ENCODE measurements at places on chromosomes 3 and 15.

- no peak for DNase-seq
These were observed 1.4 kb upstream of the KBTBD8 start for GRCh38 chr3:66996696-66997095.

GRCh38 chr3:48187301-48187578 lies 977 bp downstream of the CDC25A start:
- no peak for DNase-seq

GRCh38 chr3:12294885-12295580 lies 6.2 kb downstream of the PPARG start:
- no peak for DNase-seq

DNA sequence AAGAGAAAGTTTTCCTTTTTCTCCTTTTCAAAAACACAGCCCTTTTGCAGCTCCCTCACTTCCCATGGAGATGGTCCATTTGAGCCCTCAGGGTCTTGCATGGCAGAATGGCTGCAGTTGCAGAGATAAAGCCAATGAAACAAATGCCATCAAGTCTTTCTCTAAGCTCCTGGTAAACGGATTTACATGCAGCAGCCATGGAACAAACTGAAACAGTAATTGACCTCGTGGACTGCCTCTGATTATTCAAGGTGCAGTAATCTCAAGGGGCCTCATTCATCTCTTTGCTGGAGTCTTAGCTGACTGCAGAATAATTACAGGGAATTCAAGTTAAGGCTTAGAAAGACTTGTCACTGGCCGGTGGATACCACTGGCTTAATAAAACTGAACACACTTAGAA lies 125.1 kb downstream of the SQOR start:
- no peak for DNase-seq

DNA sequence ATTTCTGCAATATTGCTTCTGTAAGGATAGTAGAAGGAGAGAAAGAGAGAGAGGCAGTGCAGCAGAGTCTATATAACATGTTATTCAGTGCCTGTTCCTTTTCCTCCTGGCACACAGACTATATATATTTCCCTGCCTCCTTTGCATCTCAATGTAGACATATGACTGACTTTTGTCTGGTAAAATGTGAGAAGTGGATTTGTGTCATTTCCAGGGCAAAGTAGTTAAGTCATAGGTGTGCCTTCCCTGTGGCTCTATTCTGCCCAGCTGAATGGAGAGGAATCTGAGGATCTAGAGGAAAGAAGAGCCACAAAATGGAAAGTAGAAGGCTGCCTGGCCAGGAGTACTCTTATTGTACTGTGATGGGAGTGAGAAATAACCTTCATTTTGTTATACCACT lies 54.6 kb upstream of the CADPS start:
- DNase-seq = no peak

DNA sequence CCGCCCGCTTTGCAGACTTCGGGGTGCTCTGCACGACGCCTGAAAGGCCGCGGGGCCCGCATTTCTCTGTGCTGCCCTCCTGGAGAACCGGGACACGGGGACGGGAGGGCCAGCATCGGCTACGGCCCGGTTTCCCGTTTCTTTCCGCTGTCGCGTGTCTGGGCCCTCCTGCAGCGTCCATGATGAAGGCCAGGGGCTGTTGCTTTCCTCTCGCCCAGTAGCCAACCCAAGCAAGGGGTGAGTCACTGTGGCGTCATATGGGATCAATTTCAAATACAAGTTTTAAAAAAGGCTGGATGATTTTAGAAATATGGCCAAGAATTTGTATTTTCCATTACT lies 435 bp downstream of the SLC35G2 start:
- peak; percentile 22 for DNase-seq

DNA sequence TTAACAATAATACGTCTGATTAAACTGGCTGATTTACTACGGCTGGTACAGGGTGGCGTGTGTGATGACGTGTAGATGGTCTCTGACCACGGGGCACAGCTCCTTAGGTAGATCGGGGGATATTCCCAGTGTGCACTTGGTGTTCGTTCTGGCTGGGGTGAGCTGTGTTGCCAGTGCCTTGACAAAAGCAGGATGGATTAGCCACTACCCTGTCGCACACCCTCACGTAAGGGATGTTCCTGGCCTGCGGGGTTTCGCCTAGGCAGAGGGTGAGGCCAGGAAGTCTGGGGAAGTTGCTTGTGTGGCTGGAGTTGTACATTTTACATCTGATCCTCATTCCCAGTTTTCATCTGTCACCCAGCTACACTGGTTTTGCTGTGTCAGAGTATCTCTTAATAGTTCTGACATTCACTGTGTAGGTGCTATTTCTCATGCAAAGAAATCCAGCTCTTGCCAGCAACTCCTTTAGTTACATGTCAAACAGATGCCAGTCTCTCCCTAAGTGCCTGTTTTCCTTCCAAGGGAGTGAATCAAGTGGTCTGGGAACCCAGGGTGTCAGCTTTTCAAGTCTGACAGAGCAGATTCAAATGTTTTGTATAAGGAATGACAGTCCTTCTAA lies 66.1 kb upstream of the CCR4 start:
- no peak for DNase-seq

GRCh38 chr3:55780913-55781312 lies 293.8 kb upstream of the WNT5A start:
- no peak for DNase-seq

- no peak for DNase-seq
These were observed 74.2 kb downstream of the MAGEF1 start for GRCh38 chr3:184637705-184638104.

DNA sequence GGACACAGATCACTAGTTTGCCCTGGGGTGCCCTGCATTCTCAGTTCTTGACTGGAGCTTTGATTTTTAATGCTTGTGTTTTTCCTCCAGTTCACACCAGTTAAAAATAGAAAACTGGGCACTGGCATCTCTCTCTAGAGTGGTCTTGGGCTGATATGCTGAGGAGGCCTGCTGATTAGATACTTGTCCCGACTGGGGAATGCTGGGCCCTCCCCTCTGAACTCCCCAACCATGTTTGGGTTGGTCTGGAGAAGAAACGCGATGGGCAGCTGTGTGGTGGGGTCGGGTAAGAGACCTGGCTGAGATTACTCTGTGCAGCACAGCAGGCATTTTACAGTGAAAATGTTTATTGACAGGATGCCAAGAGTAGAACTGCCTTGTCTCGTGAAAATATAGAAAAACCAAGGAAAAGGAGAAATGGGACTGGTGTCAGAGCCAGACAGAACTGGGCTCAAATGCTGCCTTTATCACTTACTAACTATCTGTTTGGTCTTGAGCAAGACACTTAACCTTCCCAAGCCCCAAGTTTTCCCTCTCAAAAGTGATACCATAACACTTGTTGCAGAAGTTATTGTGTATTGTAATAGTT lies 1.6 kb upstream of the ACTC1 start:
- no peak for DNase-seq

DNA sequence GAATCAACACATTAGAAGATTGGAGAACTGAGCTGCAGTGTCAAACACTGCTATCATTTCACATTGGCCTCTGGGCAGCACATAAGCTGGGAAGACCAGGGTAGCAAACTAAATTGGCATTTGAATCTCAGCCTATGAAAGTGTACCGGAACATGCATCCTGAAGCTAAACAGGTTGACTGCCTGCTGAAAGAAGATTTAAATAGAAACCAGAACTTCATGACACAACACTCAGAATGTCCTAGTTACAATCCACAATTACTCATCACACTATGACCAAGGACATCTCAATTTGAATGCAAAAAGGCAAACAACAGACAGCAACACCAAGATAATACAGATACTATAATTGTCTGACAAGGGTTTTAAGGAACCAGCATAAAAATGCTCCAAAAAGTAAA lies 26.2 kb downstream of the TM2D3 start:
- no peak for DNase-seq

DNA sequence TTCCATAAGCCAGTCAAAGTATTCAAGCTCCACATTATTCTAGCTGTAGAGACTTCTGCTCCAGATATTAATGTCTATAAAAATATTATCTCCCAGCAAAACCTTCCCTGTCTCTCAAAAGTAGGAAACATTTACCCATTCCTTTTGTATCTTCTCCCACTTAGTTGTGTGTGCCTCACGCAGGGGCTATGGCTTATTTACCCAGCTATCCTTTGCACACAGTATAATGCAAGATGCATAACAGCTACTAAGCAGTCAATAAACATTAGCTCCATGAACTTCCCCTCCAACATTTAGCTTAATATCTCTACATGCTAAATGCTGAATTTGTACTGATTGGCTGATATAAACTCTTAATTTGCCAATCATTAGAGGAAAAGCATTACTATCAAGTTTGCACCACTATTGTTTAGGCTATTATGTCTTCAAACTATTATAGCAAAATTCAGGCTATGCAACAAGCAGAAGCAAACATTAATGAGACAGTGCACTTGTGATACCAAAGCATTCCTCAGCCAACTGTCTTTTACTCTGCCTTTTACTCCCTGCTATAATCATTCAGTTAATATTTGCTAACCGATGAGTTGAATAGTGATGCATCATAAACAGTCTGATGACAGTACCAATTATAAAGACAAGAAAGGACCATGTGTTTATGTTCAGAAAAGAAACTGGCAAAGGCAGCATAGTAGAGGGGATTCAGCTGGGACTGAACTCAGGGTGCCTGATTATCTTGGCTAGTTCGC lies 81.2 kb downstream of the PLCH1 start:
- DNase-seq = no peak

GRCh38 chr3:48140336-48140757 lies 47.9 kb downstream of the CDC25A start:
- DNase-seq = no peak

DNA sequence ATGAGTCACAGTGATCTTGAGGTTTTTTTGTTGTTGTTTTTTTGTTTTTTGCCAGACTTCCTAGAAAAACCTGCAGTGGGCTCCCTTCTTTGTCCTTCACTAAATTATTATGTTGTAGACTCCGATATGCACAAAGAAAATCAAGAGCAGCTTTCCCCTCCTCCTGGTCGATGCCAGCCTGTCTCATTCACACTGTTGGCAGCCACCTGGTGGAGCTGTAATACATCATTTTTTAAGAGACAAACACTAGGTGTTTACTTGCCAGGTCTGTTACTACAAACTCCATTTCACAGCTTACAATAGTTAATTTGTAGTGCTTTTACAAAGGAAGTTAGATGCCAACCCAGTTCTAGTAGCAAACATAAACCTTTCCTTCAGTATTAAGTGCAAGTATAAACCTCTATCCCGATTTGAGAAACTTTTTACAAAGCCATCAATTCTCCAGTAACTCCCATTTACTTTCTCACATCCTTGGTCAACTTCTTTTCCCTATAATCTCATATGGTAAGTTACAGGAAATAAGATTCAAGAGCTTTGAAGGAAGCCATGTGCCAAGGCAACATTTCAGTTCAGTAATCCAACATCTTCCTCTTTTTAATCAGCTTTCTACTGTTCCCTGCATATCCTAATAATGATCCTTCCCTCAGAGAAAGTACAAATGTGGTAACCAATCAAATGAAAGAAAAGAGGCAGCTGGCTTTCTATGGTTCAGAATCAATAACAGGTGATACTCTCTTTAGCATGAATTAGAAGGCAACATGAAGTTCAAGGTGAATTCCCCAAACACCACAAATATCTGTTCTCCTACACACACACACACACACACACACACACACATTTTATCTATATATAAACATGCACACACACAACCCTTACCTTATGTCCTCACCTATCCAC lies 14.0 kb downstream of the AAGAB start:
- DNase-seq = peak; percentile 11

DNA sequence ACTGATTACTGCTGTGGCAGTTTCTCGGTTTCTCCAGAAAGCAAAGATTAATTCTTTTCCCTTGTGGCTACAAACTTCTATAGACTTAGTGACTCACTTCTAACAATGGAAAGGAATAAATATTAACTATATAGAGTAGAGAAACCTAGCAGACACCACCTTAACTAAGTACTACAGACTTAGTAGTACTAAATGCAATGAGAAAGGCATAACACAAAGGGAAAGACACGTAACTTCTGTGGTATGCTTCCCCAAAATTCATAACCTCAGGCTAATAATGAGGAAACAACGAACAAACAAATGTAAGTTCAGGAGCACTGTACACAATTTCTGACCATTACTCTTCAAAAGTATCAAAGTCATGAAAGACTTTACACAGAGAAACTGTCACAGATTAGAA lies 31.2 kb downstream of the ATG3 start:
- DNase-seq = no peak

- no peak for DNase-seq
These were observed 103.4 kb downstream of the SNRPN start for GRCh38 chr15:25058080-25058785.

- peak; percentile 79 for DNase-seq
These were observed 17.3 kb downstream of the DPH3 start for GRCh38 chr3:16247282-16248061.

DNA sequence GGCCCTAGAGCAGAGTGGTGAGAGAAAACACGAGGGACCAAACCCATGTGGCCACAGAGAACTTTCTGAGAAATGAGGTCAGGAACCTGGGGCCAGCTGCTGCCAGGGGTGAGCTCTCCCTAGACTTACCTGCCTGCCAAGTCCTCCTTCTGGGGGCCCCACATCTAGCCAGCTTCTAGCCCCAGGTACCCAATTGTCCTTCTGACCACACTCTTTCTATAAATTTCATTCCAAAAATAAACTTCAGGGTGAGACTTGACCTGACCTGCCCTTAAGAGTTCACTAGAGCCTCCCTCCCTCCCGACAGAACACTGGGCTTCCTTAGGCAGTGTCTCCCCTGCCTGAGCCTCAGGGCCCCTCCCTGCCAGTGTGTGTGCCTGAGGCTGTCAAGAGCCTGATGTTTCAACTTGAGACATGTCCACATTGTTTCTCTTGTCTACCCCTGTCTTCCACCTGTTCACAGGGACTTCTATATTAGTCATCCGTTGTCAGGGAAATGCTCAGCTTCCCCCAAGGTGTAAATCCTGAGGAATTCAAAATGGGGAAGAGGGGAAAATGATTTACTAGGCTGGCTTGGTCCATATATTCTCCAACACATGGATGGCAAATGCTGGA lies 312.8 kb upstream of the TLE3 start:
- no peak for DNase-seq

- DNase-seq = no peak
These were observed 7.4 kb upstream of the CCDC33 start for GRCh38 chr15:74228723-74229081.

GRCh38 chr3:150049317-150049716 lies 78.6 kb upstream of the PFN2 start:
- DNase-seq = no peak

- DNase-seq = no peak
These were observed 41.9 kb downstream of the EMC4 start for GRCh38 chr15:34266751-34267150.

- no peak for DNase-seq
These were observed 173.4 kb downstream of the XXYLT1 start for GRCh38 chr3:195097331-195098255.

DNA sequence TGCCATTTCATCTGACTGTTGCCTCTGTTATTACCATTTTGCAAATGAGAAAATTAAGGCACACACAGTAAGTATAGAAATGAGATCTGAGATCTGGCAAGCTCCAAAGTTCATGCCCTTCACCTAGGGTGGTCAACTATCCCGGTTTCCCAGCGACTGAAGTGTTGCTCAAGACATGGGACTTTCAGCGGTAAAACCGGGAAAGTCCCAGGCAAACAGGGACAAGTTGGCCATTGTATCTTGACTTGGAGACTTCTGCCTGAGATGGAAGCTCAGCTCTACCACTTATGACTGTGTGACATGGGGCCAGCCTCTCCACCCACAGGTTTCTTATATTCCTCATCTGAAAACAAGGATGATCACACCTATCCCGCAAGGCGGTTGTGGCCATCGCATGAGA lies 55.6 kb upstream of the TPM1 start:
- DNase-seq = no peak

- no peak for DNase-seq
These were observed 48.6 kb upstream of the CHRNB4 start for GRCh38 chr15:78689626-78690025.
